CD4-positive, alpha-beta memory T cell (primary cell): ENCODE measurements at places on chromosomes 5 and 9. TPM values are rescaled to one million over a fixed set of nuclear protein-coding genes. Genes with fewer than 3 reads are reported as not detected.

- no peak overlapping the region for H3K27ac ChIP-seq
- no peak overlapping the region for H3K4me3 ChIP-seq
- no peaks in the 10 kb centered on the region for H3K27me3 ChIP-seq
- H3K4me1 ChIP-seq = no peaks in the 10 kb centered on the region
- no peak for DNase-seq
These were observed 495.3 kb downstream of the CCDC171 start for GRCh38 chr9:16048129-16048528.

DNA sequence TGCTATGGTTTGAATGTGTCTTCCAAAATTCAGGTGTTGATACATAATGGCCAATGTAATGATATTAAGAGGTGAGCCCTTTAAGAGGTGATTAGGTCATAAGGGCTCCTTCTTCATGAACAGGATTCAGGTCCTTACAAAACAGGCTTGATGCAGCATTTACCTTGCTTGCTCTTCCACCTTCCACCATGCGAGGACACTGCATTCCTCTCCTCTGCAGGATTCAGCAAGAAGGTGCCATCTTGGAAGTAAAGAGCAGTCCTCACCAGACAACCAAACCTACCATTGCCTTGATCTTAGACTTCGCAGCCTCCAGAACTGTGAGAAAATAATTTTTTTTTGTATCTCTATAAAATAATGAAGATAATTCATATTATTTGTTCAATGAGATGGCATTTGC, 314.0 kb upstream of the SMARCA2 start:
- H3K27me3 ChIP-seq = peaks cover 6% of the 10 kb centered on the region
- no peak for DNase-seq
- no peak overlapping the region for H3K4me3 ChIP-seq
- H3K4me1 ChIP-seq = no peaks in the 10 kb centered on the region

DNA sequence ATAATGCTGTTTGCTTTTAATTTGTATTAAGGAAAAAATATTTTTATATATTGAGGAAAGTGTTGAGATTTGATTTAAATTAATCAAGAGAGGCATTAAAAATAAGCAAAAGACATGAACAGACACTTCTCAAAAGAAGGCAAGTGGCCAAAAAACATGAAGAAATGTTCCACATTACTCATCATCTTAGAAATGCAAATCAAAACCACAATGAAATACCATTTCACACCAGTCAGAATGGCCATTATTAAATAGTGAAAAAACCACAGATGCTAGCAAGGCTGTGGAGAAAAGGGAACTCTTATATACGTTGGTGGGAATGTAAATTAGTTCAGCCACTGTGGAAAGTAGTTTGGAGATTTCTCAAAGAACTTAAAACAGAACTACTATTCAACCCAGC, 45.9 kb downstream of the RANBP17 start:
- H3K27ac ChIP-seq = no peak overlapping the region
- no peaks in the 10 kb centered on the region for H3K36me3 ChIP-seq
- H3K4me3 ChIP-seq = no peak overlapping the region

GRCh38 chr5:78975035-78975434, 10.1 kb downstream of the ARSB start:
- no peaks in the 10 kb centered on the region for H3K27me3 ChIP-seq
- H3K27ac ChIP-seq = no peak overlapping the region
- no peaks in the 10 kb centered on the region for H3K4me1 ChIP-seq
- no peaks in the 10 kb centered on the region for H3K36me3 ChIP-seq

- peak overlapping the region; percentile 98 for H3K27ac ChIP-seq
- H3K36me3 ChIP-seq = peaks cover 3% of the 10 kb centered on the region
- H3K27me3 ChIP-seq = no peaks in the 10 kb centered on the region
- peak overlapping the region; percentile 99 for H3K4me3 ChIP-seq
- H3K4me1 ChIP-seq = peaks cover 46% of the 10 kb centered on the region
These were observed 1.1 kb upstream of the ANXA2R start for GRCh38 chr5:43041110-43041668.

DNA sequence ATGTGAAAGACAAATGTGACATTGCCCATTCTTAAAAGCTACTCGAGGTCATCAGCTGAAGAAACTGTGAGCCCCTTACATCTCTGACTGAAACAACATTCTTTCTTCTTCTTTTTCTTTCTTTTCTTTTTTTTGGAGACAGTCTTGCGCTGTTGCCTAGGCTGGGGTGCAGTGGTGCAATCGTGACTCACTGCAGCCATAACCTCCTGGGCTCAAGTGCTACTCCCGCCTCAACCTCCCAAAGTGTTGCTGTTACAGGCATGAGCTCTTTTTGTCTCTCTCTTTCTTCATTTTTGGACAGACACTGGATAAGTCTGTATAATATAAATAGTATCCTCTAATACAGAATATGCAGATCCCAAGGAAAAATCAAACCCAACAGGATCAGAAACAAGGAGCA, 263.7 kb upstream of the KLF9 start:
- H3K4me1 ChIP-seq = no peaks in the 10 kb centered on the region
- DNase-seq = no peak
- no peaks in the 10 kb centered on the region for H3K36me3 ChIP-seq
- H3K27me3 ChIP-seq = no peaks in the 10 kb centered on the region

DNA sequence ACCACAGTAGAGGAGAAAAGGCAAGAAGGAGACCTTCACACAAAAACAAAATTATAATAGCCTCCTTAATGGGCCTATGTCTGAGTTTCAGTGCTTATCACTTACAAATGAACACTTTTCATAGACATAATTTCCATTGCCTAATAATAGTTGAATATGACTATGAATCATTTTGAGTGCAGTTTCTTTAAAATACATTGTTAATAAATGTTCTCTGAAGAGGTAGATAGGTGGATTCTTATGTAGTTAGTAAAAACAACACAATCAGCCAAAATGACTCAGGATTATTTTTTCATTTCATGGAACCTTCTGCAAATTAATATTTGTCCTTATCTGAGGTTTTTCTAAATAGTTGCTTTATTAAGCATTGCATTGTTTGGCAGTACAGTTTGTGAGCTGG, 45.6 kb downstream of the DAPK1 start:
- no peak for DNase-seq
- H3K4me1 ChIP-seq = no peaks in the 10 kb centered on the region
- H3K36me3 ChIP-seq = no peaks in the 10 kb centered on the region
- no peak overlapping the region for H3K4me3 ChIP-seq
- no peak overlapping the region for H3K27ac ChIP-seq
- no peaks in the 10 kb centered on the region for H3K27me3 ChIP-seq

DNA sequence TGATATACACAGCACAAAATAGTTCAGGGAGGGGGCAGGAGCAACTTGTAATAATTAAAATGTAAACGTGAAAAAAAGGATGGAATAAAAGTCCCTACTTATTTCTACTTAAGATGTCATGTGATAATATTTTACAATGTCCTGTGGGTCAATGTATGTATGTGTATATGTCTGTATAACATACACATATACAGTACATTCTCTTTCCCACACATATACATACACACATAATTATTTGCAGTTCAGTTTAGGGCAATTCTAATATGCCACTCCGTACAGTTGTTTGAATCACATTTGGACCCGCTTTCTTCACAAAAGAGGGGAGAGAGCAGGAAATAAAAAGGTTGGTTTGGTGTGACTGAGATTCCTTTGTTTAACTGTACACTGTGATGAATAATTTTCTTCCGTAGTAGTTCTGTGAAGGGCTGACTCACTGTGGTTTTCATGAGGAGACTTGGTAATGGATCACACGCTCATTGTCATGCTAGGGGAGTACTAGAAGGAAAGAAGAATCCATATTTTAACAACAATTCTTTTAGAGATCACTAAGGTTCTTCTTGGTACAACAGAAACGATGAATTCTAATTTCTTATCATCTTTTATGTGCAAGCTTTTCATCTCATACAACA, 26.2 kb upstream of the ACOT12 start:
- no peaks in the 10 kb centered on the region for H3K4me1 ChIP-seq
- H3K27ac ChIP-seq = no peak overlapping the region
- H3K4me3 ChIP-seq = no peak overlapping the region
- no peaks in the 10 kb centered on the region for H3K36me3 ChIP-seq

GRCh38 chr9:13786711-13787110, 507.2 kb upstream of the MPDZ start:
- H3K4me1 ChIP-seq = no peaks in the 10 kb centered on the region
- H3K27me3 ChIP-seq = no peaks in the 10 kb centered on the region
- H3K4me3 ChIP-seq = no peak overlapping the region
- no peaks in the 10 kb centered on the region for H3K36me3 ChIP-seq

DNA sequence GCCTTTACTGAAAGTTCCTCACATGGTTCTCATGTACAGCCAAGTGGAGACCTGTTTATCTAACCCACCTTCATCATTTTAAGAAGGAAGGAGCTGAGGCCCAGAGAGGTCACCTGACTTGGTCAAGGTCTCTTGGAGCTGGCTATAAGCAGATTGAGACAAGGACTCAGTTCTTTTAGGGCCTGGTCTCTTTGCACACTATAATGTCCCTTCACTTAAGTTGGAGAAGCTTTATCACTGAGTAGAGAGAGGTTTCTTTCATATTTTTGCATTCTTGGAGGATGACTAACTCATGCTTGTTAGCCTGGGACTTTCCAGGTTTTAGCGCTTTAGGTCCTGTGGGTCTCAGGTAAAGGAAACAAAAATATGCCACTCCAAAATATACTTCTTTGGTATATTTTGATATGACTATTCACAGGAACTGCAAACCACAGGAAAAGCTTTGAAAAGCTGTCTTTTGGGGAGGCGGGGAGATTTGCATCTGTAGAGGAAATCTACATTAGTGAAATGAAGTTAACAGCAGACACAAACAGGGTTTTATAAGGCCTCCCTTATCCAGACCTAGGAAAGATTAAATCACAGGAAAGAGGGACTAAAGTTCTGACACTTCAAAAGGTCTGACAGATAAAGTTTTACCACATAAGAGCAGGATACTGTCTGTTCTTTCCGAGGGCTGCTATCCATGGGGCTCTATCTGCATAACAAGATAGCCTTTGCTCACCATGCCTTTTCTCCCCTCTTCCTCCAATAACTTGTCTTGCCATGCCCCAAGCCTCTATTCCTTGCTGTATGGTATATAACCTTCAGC, 95.8 kb upstream of the ANKRD55 start:
- peak; percentile 73 for DNase-seq
- no peak overlapping the region for H3K4me3 ChIP-seq
- H3K27ac ChIP-seq = peak overlapping the region; percentile 67
- H3K36me3 ChIP-seq = no peaks in the 10 kb centered on the region

DNA sequence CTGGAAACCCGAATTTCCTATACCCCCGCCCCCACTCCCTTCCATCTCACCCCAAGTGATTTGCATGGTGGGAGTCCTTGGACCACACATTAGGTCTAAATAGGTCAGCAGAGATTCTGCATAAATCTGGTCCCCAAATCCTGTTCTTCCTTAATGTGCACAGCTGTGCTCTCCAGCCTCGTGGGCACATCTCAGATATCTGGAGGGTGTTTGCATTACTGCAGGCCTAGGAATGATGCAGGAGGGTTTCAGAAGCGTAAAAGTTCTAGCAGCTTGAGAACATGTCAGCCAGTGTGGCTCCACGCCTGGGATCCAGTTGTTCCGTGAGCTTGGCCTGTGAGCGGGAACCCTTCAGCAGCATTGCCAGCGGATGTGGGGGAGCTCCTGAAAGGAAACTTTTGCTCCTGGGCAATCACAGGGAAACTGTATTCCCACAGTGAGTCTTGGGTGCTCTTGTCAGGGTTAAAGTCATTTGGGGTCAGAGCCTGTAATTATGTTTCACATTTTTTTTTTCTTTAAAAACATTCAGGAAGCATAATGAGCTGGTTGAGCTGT, 12.9 kb downstream of the ARHGAP26 start:
- H3K36me3 ChIP-seq = no peaks in the 10 kb centered on the region
- no peak for DNase-seq
- H3K4me3 ChIP-seq = no peak overlapping the region
- peaks cover 28% of the 10 kb centered on the region for H3K4me1 ChIP-seq

DNA sequence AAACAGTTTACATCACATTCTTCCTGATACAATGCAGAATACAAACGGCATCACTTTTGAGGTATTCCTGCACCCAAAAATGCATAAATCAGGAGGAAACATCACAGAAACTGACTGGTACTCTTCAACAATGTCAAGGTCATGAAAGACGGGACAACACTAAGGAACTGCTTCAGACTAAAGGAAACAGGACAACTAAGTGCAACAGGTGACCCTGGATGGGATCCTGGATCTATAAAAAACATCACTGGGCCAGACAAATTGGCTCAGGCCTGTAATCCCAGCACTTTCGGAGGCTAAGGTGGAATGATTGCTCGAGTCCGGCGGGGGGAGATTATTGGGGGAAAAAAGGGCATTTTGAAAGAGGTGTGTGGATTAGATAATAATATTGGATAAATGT, 22.6 kb downstream of the BTNL9 start:
- no peaks in the 10 kb centered on the region for H3K4me1 ChIP-seq
- no peak overlapping the region for H3K4me3 ChIP-seq
- H3K27ac ChIP-seq = no peak overlapping the region
- DNase-seq = no peak
- H3K36me3 ChIP-seq = no peaks in the 10 kb centered on the region
- H3K27me3 ChIP-seq = peaks cover 27% of the 10 kb centered on the region

DNA sequence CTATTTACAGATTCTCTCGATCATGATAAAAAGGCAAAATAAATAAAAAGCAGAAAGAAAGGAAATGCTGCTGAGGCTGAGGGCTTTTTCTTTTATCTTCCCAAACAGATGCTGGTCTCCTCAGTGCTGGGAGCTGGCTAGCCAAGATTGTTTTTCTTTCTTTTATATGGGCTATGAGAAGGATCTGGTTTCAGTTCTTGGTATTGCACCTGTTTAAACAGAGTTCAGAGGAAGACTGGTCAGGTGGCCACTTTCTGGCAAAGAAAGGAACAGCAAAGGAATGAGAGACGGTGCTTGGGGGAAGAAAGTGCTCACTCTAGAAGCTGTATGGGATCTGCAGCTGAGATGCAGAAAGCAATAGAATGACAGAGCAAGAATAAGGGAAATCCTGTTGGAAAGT, 88.9 kb downstream of the SLF1 start:
- DNase-seq = no peak
- peaks cover 3% of the 10 kb centered on the region for H3K36me3 ChIP-seq
- no peak overlapping the region for H3K27ac ChIP-seq
- H3K27me3 ChIP-seq = no peaks in the 10 kb centered on the region
- no peak overlapping the region for H3K4me3 ChIP-seq
- no peaks in the 10 kb centered on the region for H3K4me1 ChIP-seq

- H3K4me3 ChIP-seq = no peak overlapping the region
- H3K4me1 ChIP-seq = peaks cover 14% of the 10 kb centered on the region
- H3K27ac ChIP-seq = no peak overlapping the region
- H3K27me3 ChIP-seq = no peaks in the 10 kb centered on the region
These were observed 31.0 kb upstream of the HMCN2 start for GRCh38 chr9:130234340-130235260.

- H3K4me3 ChIP-seq = no peak overlapping the region
- H3K27ac ChIP-seq = no peak overlapping the region
- no peaks in the 10 kb centered on the region for H3K27me3 ChIP-seq
These were observed 16.8 kb downstream of the MGAT1 start for GRCh38 chr5:180785794-180786221.

DNA sequence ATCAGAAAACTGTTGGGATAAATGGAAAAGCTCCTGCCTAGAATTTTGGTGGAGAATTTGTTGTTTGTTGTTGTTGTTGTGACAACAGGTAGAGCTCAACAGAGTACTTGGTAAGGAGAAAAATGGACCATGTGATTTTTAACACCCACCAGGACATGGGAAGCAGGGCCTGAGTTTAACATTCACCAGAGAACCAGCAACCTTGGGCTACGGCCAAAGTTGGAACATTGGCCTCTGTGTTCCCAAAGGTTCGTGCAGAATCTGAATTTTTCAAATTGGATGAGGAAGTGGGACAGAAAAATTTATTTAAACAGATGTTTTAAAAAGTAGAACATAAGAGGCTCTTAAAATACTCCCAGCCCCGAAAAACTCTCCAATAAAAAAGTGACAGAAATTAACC, 127.0 kb downstream of the GNA14 start:
- H3K4me1 ChIP-seq = no peaks in the 10 kb centered on the region
- H3K4me3 ChIP-seq = no peak overlapping the region
- H3K36me3 ChIP-seq = no peaks in the 10 kb centered on the region
- DNase-seq = no peak
- no peaks in the 10 kb centered on the region for H3K27me3 ChIP-seq
- H3K27ac ChIP-seq = no peak overlapping the region

The FST gene
- 2.3 TPM for total RNA-seq

The PCDHGB1 gene
- total RNA-seq = 0.26 TPM

The PGM5 gene
- not detected for total RNA-seq

The FOXD4L5 gene
- 0.30 TPM for total RNA-seq
